Left kidney (tissue), 8 donors: ENCODE measurements at places on chromosomes 11 and 22. TPM values are rescaled to one million over a fixed set of nuclear protein-coding genes. Genes with fewer than 3 reads are reported as not detected.

- peak; percentile 99 for DNase-seq
Measured at GRCh38 chr22:46035742-46036557, 59.0 kb upstream of the WNT7B start.

DNA sequence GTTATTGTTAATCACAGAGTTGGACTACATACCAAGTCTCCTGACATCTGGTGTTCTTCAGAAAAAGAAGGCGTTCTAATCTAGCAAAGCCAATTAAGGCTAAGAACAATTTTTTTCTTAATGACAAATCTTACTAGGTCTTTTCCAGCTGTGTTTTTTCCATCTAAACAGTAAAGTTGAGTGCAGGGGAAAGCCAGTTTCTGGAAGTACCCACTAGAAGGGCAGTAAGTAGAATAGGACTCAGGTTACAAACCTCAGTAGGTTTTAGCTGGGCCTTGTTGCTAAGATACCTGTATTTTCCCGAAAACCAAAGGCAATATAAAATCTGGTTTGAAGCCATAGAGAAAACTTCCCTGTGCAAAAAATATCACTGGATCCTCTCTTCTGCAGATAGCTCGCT, 351.9 kb downstream of the ETS1 start:
- peak; percentile 42 for DNase-seq

DNA sequence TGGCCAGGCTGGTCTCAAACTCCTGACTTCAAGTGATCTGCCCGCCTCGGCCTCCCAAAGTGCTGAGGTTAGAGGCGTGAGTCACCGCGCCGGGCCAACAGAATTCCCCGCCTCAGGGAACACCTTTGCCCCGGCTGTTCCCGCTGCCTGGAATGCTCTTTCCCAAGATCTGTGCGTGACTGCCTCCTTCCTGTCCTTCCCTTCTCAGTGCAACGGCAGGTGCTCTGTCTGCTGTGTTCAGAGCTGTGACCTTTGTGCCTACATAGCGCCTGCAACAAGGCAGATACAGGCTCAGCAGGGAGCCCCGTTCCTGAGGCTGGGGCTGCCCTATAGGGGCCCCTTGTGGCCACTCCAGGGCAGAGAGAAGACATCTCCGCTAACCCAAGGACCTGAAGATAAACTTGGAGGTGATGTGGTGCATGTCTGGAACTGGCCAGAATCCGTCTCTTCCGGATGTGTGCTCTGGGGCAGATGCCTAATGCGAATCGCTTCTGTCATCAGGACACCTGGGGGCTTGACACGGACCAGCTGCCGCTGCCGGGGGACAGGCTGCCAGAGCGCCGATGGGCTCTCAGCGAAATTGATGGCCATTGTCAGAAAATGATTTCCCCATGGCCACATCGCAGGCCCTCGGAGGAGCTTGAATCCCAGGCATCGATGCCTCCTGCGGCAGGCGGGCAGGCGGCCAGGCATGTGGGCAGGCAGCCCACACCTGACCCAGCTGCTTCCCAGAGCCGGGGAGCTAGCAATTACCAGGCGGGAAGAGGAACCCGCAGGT, 43.5 kb upstream of the TCF20 start:
- no peak for DNase-seq

GRCh38 chr11:8342821-8343681, 79.4 kb upstream of the LMO1 start:
- no peak for DNase-seq

DNA sequence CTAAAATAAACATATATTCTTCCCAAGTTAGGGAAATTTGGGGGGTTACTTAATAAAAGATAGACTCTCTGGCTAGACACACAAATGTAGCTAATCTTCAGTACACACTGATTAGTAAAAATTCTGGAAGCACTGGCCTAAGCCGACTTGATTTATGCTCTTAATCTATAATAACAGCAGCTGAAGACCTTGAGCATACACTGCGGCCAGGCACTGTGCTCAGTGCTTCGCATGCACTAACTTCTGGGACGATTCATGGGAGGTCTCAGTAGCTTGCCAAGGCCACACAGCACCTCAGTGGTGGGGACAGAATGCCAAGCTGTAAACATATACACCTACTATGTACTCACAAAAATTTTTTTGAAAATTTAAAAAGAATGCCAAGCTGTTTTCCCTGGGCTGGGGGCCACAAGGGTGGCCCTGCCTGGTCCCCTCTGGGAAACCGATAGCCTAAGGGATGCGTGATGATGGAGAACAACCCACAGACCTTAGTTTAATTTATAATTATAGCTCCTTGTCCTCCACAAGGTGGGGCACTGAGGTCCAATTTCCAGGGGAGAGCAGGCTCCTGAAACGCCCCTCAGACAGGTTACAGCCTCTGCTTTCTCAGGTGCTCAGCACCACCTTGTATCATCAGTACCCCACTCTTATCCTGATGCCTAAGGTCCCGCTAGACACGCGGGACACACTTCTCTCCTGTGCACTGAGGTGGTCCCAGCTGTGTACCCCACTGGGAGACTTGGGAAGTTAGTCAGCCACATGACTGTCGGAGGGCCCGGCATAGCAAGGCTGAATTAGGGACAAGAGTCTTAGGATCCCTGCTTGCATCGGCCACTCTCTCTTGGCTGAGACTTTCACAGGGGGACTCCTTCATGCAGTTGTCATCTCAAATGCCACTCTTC, 20.1 kb downstream of the SERPIND1 start:
- no peak for DNase-seq

GRCh38 chr11:115256397-115257197, 247.6 kb downstream of the CADM1 start:
- DNase-seq, result peak; percentile 60

Gene MUC5AC
- 0.03 TPM for polyA plus RNA-seq

GRCh38 chr11:112453601-112454577, 193.2 kb upstream of the PLET1 start:
- DNase-seq, result no peak
